ENCODE measurements at places on chromosomes 4 and X.
A peak's percentile ranks its signal among the peaks of the same experiment; 100 is the strongest.

GRCh38 chr4:25861951-25862410 lies 807 bp downstream of the SEL1L3 start:
- no peak for DNase-seq

DNA sequence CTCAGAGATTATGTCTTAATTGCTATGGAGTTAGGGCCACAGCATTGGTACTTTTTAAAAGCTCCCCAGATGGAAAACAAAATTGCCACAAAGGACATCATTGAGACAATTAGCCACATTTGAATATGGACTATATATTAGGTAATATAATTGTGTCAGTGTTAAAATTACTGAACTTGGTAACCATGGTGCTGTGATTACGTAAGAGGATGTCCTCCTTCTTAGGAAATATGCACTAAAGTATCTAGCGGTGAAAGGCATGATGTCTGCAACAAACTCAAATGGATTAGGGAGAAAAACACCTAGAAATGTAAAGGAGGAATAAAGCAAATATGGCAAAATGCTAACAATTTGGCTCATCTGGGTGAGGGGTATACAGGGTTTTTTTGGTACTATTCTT lies 89.9 kb upstream of the PAK3 start:
- no peak for DNase-seq

DNA sequence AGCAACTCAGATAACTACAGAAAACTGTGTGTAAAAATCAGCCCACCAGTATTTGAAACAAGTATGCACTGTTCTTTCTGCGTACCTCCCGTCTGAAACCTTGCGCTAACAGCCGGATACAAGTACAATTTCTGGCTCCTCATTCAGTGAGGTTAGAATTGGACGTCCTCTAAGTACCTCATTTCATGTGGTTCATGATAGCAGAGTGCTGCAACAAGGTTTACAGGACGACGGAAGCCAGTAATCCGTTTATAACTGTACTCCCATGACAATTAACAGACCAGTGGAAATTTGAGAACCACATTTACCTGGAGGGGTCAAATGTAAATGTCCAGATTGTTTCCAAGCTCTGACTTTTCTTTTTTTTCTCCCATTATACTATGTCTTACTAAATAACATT lies 52.9 kb upstream of the TENM3 start:
- DNase-seq = no peak

- no peak for DNase-seq
Observed at GRCh38 chr4:24529555-24529954, 54.8 kb downstream of the DHX15 start.

DNA sequence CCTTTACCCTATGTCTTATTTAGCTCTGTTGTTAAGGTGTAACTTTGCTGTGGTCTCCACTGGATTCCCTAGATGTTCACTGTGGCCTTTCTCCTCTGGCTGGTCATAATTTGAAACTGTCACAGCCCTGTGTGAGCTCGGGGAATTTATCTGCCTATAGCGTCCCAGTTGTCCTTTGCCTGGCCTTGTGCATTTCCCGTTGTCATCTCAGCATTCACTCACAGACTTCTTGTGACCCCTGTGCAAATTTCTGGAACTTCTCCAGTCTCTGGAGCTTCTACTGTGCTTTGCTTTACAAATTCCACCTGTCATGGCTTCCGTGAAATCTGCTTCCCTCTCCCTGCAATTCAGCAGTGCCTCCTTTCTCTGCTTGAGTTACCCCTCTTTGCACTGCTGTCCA lies 106.7 kb downstream of the WWC2 start:
- no peak for DNase-seq

GRCh38 chr4:142909908-142910307 lies 63.8 kb upstream of the INPP4B start:
- DNase-seq = no peak

DNA sequence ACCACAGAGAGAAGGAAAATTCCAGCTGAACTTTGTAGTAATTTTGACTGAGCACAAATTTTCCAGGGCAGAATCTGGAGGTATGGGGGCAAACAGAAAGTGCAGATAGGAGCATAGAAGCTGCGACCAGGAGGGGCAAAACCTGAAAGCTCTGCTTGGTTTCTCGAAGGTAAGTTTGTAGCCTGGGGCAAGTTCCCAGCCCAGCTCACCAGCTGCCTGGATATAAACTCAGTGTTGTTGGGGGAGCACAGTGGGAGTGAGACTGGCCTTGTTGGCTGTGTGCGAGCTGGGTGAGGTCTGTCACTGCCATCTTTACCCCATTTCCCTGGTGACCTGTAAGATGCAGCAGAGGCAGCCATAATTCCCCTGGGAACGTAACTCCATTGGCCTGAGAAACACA lies 213.5 kb upstream of the POF1B start:
- DNase-seq = no peak

GRCh38 chr4:23891064-23891421 lies 1.2 kb upstream of the PPARGC1A start:
- no peak for DNase-seq

- DNase-seq = peak; percentile 10
Observed at GRCh38 chrX:84240848-84241565, 53.0 kb upstream of the RPS6KA6 start.

- DNase-seq = no peak
Observed at GRCh38 chr4:183732296-183732695, 73.2 kb downstream of the TRAPPC11 start.

- DNase-seq = no peak
Observed at GRCh38 chrX:17768997-17769396, 31.7 kb downstream of the SCML1 start.

DNA sequence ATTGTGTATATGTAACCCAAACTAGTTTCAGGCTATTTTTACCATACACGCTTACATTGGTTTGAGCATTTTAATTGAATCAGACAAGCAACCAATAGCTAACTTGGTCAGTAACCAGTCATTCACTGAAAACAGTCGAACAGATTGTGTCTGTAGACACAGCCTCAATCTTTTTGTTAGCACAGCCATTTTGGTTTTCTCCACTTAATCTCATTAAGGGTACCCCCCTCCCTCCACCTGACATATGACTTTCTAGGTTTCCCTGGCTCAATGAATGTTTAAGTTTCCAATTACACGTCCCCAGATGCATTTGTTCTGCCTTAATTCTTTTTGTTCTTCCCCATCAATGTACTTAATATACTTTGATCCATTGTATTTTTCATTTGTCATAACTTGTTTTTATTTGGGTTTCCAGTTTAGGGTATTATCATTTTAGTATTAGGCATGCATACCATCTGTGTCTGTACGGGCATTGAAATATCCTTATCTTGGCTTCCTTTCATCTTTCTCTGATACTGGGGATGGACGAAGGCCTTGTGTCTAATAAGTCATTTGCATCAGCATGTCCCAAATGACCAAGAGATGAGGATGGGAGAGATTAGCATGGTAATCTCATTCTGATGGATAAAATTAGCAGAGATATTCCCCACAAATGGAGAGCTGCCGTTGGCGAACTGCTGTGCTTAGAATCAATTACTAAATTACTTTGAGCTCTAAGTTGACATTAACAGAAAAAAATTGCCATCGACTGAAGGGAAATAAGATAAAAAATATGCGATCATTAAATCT lies 35.9 kb upstream of the PHOX2B start:
- no peak for DNase-seq

DNA sequence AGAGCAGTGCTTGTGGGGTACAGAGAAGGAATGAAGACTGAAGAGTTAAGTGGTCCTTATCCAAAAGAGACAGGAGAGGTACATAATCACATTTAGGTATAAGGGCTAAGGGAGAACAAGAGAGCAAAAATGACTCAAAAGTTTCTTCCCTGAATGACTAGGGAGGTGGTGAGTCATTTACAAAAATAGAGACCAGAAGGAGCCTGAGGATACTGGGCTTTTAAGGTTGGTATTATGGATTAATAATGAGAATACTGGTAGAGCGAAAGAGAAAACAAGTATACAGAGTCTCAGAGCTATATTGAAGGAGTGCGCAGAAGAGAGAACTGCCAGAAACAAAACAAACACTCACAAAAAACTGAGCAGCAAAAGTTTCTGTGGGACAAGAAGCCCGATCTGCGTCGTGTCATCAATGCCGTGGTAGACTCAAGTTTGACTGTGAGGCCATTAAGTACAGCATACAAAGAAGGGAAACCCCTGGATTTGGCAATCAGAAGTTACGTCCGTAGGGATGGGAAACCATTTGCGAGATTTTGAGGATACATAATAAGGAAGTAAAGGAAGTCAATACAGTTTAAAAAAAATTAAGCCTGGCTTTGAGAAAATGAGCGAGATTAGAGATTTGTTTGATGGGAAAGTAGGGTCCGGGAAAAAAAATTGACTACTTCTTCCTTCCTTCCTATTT lies 129.1 kb upstream of the STIM2 start:
- DNase-seq = no peak

DNA sequence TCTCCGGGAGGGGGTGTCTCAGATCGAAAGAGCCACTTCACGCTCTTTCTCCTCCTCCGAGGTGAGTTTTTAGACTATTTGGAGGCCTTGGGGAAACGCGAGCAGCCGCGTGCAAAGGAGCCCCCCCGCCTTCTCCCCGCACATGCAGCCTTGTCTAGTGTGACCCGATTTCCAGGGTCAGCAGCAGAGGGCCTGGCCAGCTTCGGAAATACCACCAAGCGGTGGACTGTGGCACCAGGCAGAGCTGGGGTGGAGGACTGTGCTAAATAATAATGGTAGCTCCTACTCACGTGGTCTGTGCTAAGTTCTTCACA lies 79.3 kb upstream of the BCOR start:
- no peak for DNase-seq

DNA sequence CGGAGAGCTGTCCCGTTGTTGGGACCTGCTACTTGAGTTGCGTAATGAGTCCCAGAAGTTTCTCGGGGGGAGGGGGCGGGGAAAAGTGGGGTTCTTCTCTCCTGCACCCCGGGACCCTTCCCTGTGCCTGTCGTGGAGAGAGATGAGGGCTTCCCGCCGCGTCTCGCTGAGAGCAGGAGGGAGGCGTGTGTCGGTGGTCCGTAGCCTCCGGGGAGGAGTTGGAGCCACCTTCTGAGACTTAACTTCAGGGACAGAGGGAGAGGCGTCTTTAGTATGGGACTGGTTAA lies 698 bp downstream of the AFF1 start:
- no peak for DNase-seq

GRCh38 chrX:19870710-19871490 lies 16.5 kb downstream of the SH3KBP1 start:
- DNase-seq = no peak

DNA sequence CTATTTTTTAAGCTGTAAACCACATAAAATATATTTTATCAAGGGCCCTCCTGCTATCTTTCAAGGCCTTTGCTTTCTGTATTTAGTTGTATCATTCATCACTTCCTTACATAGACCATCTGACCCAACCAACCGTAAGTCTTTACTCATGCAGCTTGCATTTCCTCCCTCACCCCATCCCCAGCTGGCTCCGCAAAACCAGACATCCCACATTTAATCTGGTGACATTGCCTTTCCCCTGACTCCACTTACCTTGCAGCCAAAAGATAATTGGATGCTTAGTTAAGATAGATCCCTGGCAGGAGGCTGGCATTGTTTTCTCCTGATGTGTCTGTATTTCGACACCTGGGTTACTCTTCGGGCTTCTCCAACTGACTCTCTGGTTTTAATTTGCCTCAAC lies 183.7 kb upstream of the LDB2 start:
- DNase-seq = no peak

DNA sequence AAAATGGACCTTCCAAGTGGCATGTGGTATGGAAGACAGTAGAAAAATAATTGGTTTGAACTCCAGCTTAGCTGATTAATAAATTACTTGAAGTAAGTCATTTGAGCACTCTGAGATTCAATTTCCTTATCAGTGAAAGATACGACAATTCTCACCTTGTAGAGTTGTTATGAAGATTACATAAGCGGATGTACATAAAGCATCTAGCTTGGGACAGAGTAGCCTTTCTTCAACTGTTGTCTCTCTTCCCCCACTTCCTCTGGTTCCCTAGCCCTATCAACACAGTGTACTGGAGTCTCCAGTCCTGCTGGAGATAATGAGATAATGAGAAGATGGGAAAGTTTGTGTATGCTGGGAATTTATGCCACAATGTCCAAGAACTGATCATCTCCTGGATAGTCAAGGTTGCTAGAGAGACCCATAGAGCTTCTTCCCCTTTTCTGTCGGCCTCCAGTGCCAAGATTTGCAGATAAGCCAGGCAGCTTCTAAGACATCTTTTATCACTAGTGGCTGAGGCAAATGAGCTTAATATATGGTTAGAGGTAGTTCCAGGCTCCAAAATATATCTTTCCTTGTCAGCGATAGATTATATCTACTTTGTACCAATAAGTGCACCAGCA lies 33.9 kb downstream of the VSIG4 start:
- no peak for DNase-seq

- DNase-seq = no peak
Observed at GRCh38 chr4:104365618-104366017, 129.1 kb downstream of the CXXC4 start.

- DNase-seq = no peak
Observed at GRCh38 chrX:19695884-19696283, 180.6 kb upstream of the MAP3K15 start.

DNA sequence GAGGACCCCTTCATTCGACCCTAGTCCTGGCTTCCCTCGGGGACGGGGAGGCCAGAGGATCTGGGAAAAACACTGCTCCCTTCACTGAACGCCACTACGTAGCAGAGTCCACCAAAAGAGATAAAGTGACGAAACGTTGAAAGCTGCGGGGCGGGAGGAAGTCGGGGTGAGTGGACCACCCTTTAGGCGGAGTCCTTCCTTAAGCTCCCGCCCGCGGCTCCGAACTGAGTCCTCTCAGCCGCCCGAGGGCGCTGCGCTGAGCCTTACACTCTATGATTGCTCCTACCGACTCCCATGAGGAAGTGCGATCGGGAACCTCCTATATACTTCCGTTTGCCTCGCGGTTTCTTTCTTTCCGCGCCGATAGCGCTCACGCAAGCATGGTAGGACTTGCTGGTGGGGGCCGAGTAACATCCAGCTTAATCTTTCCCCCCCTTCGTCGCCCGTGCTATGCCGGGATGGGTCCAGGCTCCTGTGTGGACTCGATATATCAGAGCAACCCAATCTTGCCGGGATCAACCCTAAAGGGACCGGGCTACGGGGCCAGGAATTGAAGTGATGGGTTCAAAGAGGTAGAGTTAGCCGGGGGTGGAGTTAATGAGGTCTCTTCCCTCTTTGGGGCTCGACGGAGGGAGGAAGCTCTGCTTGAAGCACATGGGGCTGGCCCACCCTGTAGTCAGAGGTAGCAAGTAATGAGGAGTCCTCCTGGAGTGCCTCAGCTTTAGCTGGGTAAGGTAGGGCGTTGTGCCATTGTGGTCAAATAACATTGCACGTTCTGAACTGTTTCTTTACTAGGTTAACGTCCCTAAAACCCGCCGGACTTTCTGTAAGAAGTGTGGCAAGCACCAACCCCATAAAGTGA lies at the start of gene RPL36A:
Gene RPL36A, plus strand, starts transcription at position 348 of the 862 bp plus-strand sequence. Its CDS starts 33 bp downstream, at position 381.
- DNase-seq = peak; percentile 80

DNA sequence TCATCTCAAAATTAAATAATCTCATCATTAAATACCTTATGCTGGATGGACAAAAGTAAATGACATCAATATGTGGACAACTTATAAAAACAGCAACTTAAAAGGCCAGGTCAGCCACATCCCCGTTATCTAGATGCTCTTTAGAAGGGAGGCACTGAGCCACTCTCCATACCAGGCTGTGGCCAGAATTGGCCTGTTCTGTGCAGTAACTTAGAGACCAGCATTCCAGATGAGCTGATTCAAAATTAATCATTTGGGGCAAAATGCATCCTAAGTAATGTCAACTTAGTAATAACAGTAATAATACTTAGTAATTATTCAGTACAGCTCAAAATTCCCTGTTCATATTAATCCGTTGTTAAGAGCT lies 373.6 kb downstream of the FBXW7 start:
- no peak for DNase-seq

- DNase-seq = no peak
Observed at GRCh38 chrX:106783716-106784115, 18.8 kb upstream of the TBC1D8B start.
